ENCODE measurements at places on chromosomes 2 and 18.
A peak's percentile ranks its signal among the peaks of the same experiment; 100 is the strongest.

GRCh38 chr18:25174324-25174723, 177.6 kb downstream of the ZNF521 start:
- no peak for DNase-seq

- no peak for DNase-seq
These were observed 81.5 kb downstream of the DIS3L2 start for GRCh38 chr2:232042911-232043574.

DNA sequence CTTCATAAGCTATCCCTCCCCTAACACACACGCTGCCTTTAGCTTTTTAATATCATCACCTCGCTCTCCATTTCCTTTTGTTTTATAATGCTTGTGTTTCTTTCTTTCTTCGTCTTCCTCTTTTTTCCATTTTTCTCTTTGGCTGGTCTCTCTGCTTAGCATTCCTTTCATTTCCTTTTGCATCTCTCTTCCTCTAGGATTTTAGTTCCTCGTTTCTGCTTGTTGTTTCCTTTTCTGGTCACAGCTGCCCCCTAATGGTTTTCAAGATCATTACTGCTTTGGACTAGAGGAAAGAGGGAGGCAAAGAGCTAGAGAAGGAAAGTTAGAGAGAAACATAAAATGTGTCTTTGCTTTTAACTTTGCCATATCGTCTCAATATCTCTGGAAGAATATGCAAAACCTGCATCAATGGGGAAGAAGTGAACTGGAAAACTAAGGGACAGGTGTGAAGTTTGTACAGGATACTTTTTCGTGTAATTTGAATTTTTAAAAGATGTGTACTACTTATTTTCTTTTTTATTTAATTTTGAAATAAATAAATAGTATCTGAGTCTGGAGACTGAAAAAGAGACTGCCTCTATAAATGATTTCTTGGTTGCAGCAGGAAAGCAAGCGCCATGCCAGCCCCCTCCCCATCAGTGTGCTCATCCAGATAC, 6.3 kb upstream of the NRP2 start:
- DNase-seq: no peak

DNA sequence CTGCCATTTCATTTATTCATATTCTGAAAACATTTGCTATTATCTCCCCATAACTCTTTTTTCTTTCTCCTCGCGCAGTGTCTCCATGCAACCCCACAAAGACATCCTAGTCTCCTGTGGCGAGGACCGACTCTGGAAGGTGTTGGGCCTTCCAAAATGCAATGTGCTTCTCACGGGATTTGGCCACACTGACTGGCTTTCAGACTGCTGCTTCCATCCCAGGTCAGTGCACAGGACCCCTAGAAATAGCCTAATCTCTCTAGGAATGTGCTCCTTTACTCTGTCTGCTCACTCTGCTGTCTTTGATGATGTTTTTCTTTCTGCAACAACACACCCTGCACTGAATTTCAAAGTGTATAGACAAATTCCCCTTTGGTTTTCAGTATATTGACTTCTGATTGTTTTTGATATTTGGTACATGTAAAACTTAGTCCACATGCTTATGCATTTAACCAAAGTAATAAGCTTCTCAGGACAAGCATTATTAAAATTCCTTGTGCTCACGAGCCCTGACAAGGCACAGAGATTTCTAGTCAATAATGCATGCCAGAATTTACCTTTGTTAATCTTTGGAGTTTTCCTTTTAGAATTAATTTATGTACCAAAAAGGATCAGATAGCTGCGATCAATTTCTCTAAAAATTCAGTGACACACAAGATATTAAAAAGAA, 548.3 kb upstream of the VWC2L start:
- no peak for DNase-seq

GRCh38 chr2:205175831-205176230, 506.5 kb upstream of the NRP2 start:
- DNase-seq: no peak

GRCh38 chr18:77248873-77249568, 627 bp upstream of the GALR1 start:
- no peak for DNase-seq

DNA sequence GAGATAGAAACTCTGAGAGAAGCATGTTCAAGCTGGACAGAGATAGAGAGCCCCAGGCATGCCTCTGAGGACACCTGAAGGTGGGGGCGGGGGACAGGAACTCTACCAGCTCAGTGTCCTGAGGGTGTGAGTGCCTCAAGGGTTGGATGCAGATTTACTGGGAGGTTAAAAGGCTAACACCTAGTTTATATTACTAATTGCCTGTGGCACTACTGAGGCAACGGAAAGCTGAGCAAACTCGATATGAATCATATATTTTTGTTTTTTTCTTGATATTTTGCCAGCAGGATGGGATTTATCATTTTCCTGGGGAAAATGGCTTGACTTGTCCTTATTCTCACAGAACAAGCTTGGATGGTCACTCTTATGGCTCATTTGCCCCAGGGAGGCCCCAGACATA, 319.5 kb downstream of the ALK start:
- DNase-seq: no peak

DNA sequence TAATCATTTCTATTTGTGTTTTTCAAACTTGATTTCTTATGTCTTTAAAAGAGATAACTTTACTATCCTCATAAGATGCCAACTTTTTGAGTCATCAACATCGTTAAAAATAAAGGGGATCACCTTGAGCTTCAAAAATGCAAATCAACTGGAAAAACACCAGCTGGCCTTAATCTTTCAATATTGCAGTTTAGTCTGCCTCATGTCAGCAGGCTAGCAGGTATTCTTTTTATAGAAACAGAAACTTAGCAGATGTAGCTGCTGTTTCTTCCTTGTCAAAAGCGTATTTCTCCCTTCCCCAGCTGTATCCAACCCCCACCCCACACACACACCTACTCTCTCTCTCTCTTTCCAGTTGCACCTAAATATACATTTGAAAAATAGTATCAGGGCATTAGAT, 154.1 kb upstream of the ZNF804A start:
- peak; percentile 10 for DNase-seq

DNA sequence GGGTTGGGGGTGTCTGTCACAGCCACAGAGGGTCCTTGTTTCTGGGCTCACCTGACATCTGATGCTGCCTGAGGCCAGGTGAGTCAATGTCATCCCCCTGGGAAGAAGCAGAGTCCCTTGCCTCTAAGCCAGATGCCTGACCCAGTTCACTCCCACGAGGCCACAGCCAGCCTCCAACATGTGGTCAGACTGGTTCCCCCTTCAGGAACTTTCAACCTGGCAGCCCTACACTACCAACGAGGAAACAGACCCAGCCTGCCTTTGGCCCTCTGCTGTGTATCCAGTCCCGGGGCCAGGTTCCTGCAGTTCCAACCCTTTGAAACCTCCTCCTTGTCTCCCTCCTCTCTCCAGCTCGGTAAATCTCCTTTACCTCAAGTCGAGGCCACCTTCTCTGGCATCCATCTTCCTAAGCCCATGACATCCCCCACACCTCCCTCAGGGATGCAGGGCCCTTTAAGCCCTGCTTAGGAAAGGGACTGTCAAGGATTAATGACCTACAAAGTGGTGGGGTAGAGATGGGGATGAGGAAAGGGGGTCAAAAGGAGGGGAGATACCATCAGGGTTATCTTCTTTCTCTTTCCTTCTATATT, 49.2 kb upstream of the SMAD2 start:
- no peak for DNase-seq

GRCh38 chr2:46937471-46937901, 21.9 kb upstream of the MCFD2 start:
- no peak for DNase-seq

- no peak for DNase-seq
These were observed 90.3 kb downstream of the LRP1B start for GRCh38 chr2:142040556-142040955.

- no peak for DNase-seq
These were observed 72.4 kb upstream of the TNP1 start for GRCh38 chr2:216932113-216932862.

DNA sequence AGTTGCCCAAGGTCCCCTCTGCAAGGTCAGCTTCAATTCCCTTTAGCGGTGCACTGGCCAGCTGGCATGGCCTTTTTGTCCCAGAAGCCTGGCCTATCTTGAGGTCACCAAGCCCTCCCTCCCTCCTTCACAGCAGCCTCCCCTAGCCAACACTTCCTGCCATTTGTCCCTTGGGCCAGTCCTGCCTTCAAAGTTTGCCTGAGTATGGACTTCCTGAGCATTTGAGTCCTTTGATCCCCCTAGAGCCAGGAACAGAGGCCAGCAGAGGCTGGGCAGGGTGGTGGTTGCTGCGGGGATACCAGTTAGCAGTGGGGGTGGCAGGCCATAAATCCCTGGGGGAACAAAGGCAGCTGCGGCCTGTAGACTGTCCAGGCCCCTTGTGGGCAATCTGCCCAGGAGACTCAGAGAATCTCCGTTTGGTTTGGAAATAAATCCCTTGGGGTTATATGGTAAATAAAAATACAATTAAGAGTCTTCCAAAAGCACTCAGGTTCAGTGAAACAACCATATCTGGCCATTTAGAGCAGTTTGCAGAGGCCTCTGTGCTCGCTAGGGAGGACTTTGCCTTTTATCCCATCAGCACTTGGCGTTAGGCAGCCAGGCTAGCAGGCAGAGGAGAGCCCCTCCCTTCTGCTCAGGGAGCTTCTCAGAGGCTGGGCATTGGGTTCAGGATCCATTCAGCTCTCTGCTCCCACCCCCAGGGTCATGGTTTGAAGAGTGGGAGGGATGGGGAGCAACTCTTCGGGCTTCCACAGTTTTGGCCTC, 3.1 kb upstream of the HES6 start:
- DNase-seq: no peak

- no peak for DNase-seq
These were observed at the start of gene DAPL1 for GRCh38 chr2:158795195-158795924. DAPL1 (plus strand) TSS chr2:158795317; CDS start chr2:158795373, 56 bp downstream.

DNA sequence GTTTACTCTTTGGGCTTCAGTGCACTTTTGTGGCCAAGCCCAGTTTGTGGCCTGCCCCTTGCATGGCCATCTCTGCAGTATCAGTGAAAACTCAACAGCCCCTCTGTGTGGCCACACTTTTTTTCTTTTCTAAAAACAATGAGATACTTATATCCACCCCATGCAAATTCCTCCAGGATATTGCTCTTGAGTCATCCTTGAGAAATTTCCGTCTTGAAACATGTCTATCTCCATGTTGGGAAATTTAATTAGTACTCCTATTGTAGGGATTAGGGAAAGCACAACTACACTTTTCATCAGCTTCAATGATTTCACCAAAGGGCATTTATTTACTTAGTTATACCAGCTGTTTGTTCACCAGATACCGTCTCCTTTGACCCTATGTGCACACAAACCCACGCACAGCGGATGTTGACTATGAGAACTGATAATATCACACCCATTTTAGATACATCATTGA, 993.1 kb downstream of the TSN start:
- no peak for DNase-seq

GRCh38 chr2:224849264-224849663, 133.1 kb upstream of the CCDC195 start:
- no peak for DNase-seq

GRCh38 chr18:9516437-9517064, 41.2 kb downstream of the RALBP1 start:
- peak; percentile 58 for DNase-seq

DNA sequence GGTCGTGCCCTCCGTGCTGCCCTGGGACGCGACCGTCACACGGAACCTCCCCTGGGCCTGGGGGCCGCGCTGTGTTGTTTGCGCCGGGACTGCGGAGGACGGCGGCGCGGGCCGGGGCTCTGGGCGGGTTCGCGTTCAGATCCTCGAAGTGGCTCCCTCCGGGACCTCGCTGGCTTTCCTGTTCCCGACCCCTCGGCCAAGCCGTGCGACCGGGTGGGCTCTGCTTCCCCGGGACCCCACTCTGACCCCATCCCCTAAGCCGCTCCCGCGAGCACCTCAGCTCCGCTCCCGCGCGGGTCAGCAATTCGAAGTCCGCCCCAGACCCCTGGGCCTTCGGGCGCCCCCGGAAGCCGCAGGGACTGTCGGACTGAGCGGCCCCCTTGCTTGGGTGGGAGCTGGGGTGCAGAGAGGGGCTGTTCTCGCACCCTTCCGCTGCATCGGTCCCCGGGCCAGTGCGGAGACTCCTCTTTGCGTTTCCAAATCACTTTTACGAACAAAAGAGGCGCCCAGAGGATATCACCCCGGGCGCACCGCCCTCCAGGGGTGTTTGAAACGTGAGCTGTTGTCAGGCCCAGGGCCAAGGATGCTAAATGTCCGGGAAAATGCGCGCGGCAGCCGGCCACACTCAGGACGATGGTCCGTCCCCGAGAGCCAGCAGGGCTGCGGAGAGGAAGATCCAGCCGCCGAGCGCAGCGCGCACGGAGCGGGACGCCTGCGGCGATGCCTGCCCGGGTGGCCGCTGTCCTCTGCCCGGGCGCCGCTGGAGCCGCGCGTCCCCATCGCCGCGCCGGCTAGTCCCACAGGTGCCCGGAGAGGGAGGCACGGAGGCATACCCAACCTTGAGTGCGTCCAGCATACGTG, 73.5 kb downstream of the ZCCHC2 start:
- no peak for DNase-seq

GRCh38 chr2:59963157-59963556, 590.3 kb downstream of the BCL11A start:
- DNase-seq: no peak

GRCh38 chr18:49321797-49322461, 138.5 kb downstream of the DYM start:
- DNase-seq: no peak

GRCh38 chr2:117378653-117379052, 435.8 kb upstream of the DDX18 start:
- no peak for DNase-seq

DNA sequence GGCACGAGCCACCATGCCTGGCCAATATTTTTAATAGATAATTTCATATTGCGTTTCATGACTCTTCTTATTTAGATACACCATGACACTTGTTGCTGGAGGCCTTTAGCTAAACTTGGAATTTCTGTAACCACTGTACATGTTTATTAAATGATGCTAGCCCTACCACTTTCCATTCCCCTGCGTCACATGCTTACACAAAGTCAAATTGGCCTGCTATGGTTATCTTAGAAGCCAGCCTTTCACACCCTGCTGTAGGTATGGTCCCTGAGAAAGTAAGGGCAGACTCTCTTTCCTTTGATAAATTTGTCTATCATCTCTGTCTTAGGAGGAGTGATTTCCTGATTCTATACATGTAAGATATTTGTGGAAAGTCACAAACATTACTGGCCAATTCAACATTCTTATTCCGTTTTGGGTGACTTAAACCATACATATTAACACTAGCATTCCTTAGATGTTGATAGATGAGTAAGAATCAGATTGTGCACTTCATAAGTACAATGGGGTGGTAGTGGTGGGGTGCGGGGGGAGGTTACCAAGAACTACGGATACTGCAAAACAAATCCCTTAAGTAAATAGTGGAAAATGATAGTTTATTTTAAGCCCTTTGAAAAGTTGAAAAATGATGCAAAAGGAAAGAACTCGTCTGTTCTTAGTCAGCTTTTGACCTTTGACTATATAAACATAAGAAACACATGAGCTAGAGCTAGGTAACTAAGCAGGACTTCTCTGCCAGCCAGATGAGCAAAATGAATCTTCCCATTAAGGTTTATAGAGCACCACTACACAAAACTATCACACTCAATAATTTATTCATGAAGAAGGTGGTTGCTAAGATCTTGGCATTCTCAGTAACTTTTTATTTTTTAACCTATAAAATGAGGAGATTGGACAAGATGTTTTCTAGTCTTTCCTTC, 7.9 kb upstream of the NDUFV2 start:
- DNase-seq: no peak

GRCh38 chr2:45112750-45113149, 103.5 kb upstream of the SIX2 start:
- DNase-seq: no peak

GRCh38 chr2:33404321-33404720, 72.1 kb upstream of the RASGRP3 start:
- no peak for DNase-seq

All from GM10248 (cell line).